ENCODE measurements at places on chromosomes 12 and 14.

- DNase-seq, result no peak
These were observed 32.4 kb downstream of the ABCD2 start for GRCh38 chr12:39587225-39587624.

- DNase-seq, result peak; percentile 88
These were observed 4.2 kb downstream of the SCNN1A start for GRCh38 chr12:6370994-6371754.

- DNase-seq, result no peak
These were observed 307.4 kb downstream of the NUAK1 start for GRCh38 chr12:105831372-105831771.

DNA sequence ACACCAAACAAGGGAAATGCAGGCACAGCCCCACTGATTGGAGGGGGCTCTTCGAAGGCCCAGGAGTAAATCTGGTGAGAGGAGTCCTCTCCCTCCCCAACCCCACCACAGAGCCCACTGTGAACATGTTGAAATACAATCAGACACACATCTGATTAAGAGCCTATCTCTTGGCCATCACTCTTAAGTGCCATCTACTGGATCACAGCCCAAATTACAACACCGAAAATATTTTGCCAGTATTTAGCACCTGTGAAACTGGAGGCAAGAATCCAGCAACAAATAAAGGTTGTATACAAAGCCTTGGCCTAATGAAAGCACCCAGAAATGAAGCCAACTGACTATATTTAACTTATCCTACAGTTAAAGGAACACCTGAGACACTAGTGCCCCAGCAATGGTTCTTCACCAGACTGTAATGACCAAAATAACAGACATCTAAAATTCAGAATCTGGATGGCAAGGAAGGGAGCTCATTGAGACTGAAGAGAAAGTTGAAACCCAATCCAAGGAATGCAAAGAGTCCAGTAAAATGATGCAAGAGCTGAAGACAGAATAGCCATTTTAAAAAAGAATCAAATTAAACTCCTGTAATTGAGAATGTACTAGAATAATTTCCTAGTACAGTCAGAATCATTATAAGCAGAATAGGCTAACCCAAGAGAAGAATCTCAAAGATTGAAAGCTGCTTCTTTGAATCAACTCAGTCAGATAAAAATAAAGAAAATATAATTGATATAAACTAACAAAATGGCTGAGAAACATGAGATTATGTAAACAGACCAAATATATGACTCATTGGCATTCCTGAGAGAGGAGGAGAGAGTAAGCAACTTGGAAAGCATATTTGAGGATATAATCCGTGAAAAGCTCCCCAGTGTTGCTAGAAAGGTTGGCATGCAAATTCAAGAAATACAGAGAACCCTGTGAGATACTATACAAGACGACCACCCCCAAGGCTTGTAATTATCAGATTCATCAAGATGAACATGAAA, 1117.0 kb downstream of the FLRT2 start:
- DNase-seq, result no peak

DNA sequence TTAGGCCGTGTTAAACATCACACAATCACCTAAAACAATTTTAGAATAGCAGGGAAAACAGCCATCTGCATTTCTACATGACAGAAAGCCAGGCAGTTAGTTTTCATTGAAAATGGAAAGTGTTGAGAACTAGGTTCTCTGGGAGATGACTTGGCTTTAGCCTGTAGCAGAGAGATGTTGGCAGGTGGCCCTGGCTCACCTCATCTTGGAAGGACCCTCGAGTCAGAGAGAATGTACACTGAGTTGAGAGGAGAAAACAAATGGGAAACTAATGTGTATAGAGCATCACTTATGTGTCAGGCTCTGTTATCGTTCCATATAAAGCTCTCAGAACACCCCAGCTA, 51.9 kb downstream of the SUSD6 start:
- no peak for DNase-seq

GRCh38 chr14:71488703-71489191, 443.5 kb upstream of the RGS6 start:
- DNase-seq, result no peak

DNA sequence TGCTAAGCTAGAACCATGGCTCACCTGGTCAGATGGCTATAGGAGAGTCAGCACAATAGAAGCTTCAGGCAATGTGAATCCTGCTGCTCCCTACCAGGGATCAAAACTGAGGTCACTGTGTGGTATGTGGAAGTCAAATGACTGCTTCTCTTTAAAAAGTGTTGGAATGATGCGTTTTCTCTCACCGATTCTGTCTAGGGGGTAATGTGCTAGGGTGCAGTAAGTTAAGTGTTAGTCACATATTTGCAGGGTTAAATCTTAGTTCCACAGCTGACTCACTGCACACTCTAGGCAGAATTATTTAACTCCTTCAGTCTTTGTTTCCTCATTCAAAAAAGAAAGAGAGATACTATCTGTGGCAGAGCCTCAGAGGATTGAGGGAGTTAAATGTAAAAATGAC, 696.6 kb downstream of the DIO2 start:
- no peak for DNase-seq

- no peak for DNase-seq
These were observed 27.5 kb upstream of the PTGR2 start for GRCh38 chr14:73824127-73824526.

- no peak for DNase-seq
These were observed 92.0 kb downstream of the RFLNA start for GRCh38 chr12:124386661-124387527.

DNA sequence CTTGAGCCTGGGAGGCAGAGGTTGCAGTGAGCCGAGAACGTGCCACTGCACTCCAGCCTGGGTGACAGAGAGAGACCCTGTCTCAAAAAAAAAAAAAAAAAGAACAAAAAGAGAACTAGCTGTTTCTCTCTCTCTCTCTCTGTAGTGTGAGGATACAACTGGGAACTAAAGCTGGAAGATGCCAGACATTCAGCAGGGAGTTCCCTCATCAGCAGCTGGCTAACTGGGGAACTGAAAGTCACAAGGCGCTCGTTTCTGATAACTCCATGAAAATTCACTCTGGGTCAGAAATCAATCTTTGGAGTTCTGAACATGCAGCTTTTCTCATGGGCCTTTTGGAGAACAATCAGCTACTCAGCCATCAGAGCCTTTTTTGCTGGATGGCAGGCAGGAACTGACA, 43.5 kb upstream of the MAP1LC3B2 start:
- no peak for DNase-seq

DNA sequence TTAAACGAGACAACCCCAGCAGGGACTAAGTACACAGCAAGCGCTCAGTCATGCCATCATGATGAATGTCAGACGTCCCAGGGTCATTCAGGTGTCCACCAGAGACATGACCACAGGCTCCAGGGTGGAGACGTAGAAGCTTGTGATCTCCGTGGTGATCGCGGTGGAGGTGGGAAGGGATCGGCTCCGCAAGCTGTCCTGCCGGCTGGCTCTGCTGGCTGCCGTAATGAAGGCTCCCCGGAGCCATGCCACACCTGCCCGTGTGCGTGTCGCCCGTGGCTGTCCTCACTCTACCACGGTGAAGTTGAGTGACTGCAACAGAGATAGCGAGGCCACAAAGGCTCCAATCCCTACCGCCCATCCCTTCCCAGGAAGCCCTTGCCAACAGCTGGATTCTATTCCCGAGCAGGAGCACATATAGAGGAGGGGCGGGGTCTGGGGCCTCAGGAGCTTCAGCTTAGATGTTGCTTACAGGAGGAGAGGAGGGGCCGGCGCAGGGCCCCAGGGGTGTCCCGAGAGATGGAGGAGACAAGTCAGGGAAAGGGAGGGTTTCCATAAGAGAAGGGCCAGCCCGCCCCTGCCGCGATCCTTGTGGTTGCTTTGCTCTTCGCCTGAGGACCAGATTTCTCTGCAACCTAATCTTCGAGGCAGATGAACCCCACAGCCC, 332.6 kb upstream of the SFSWAP start:
- DNase-seq, result no peak

- no peak for DNase-seq
These were observed 33.1 kb upstream of the MMP17 start for GRCh38 chr12:131795064-131795463.

- DNase-seq, result no peak
These were observed 240.6 kb downstream of the CPNE8 start for GRCh38 chr12:38664661-38665269.

- no peak for DNase-seq
These were observed 12.4 kb upstream of the RTN1 start for GRCh38 chr14:59882957-59883356.

- no peak for DNase-seq
These were observed 87.9 kb downstream of the PLEKHA5 start for GRCh38 chr12:19217446-19217845.

GRCh38 chr12:115402443-115403180, 718.6 kb upstream of the TBX3 start:
- no peak for DNase-seq

DNA sequence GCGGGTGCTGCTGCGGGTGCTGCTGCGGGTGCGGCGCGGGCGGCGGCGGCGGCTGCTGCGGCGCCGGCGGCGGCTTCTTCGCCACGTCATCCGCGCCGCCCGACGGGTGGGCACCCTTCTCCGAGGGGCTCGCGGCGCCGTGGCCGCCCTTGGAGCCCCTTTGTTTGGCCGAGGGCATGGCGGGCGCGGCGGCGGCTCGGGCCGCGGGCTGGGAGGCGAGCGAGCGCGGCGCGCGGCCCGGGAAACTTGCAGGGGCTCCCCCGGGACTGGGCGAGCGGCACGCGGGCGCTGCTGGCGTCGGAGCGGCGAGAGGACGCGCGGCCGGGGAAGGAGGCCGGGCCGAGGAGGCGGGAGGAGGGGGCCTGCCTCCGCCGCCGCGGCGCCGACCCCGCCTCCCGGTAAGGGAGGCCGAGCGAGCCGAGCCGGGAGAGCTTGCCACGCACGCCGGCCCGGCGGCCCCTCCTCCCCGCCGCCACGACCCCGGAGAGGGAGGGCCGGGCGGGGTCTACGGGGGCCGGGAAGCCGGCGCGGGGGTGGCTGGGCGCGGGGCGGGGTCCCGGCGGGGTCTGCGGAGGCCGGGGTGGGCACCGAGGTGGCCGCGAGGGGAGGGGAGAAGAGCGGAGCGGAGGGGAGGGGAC, at the start of gene CKAP4:
CKAP4 (minus strand) TSS at position 347 of the 638 bp plus-strand sequence; CDS start at position 178, 169 bp downstream.
- DNase-seq, result no peak
